NCI-H1436 treated with DMSO at 0.1 percent for 48 hours (cell line): ENCODE measurements at places on chromosomes 16 and 17.

GRCh38 chr17:63693411-63694113 lies 6.4 kb downstream of the LIMD2 start:
- DNase-seq, result no peak

- no peak for DNase-seq
Measured at GRCh38 chr17:73566905-73567782, 77.1 kb downstream of the SDK2 start.

GRCh38 chr16:54511222-54511731 lies 224.7 kb upstream of the IRX3 start:
- no peak for DNase-seq

DNA sequence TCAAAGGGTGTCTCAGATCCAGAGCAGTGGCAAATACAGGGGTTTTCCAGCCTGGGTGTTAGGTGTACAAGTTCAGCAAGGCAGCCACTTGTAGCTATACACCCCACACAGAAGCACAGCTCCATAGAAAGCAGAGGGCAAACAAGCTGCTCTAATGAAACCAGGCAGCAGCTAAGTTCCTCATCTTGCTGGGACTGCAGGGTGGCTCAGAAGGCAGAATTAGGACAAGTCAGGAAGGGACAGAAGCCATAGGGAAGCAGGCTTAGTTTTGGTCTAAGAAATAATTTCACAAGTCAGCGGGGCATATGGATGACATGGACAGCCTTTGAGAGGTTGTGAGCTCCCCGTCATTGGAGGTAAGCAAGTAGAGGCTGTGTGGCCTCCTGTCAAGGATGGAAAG lies 23.7 kb downstream of the CNGB1 start:
- DNase-seq, result no peak

GRCh38 chr17:30220414-30220813 lies 15.1 kb downstream of the SLC6A4 start:
- DNase-seq, result no peak

GRCh38 chr17:62892061-62892675 lies 73.9 kb upstream of the TANC2 start:
- DNase-seq, result no peak

DNA sequence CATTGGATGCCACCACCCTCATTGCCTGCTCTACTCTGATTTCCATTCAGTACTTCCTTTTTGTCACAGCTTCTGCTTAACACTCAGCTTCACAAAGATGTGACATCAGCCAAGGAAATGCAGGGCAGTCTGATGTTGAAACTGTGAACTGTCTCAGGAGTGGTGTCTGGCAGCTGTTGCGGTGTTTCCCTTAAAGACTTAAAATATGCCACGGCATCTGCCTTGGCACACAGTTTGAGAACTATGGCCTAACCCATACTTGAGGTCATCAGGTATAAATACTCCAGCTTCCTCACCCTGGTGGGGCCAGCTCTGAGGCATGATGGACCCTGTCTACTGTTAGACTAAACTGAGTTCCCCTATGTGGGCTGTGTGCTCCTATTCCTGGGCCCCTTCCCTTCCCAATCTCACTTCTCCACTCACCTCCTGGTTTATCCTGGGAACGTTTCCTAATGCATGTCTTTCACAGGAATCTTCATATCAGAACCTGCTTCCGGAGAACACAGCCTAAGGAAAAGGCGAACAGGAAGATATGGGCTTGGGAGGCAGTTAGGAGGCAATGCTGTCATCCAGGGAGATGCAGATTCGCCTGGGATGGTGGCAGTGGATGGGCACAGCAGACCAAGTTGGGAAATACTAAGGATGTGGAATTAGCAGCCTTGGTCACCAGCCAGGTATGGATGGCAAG lies 96.5 kb downstream of the WSCD1 start:
- no peak for DNase-seq

DNA sequence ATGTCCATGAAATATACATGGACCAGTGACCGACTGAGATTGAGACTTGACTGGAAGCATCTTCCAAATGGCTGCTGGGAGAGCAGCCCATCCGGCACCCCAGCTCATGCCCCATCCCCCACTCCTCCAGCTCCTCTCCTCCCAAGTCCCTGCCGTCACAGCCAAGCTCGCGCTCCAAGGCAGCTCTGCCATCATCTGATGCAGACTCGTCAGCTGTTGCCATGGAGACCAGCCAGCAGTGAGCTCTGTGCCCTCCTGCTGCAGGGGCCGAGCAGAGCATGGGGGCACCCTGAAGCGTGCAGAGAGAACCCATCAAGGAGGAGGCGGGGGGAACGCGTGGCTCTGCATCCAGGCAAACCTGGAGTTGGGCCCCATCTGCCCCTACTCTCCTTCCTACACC lies 74.5 kb upstream of the TNRC6C start:
- DNase-seq, result peak; percentile 77

- DNase-seq, result no peak
Measured at GRCh38 chr16:16120044-16120381, 103.3 kb downstream of the ABCC6 start.

DNA sequence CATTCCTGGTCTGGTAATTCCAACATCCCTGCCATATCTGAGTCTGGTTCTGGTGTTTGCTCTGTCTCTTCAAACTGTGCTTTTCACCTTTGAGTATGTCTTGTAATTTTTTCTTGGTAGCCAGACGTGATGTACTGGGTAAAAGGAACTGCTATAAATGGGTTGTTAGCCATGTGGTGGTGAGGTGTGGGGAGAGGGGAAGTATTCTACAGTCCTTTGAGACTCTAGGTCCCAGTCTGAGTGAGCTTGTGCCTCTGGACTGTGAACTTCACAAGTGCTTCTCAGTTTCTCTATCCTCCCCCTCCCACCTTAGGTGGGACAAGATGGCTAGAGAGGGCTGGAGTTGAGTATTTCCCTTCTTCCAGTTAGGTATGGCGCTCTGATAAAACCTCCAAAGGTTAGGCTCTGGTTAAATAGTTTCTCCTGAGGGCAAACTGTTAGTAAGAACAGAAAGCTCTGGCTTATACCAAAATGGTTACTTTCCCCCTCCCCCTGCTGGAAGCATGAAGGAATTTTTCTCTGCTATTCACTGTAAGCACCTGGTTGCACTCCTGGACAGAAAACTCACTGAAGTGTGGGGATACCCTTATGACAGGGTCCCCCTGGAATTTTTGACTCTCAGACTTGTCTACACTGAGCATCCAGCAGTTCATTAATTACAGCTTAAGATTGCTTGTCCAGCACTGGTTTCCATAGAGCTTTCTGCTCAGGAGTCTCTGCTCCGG lies 87.8 kb downstream of the MARCHF10 start:
- no peak for DNase-seq

DNA sequence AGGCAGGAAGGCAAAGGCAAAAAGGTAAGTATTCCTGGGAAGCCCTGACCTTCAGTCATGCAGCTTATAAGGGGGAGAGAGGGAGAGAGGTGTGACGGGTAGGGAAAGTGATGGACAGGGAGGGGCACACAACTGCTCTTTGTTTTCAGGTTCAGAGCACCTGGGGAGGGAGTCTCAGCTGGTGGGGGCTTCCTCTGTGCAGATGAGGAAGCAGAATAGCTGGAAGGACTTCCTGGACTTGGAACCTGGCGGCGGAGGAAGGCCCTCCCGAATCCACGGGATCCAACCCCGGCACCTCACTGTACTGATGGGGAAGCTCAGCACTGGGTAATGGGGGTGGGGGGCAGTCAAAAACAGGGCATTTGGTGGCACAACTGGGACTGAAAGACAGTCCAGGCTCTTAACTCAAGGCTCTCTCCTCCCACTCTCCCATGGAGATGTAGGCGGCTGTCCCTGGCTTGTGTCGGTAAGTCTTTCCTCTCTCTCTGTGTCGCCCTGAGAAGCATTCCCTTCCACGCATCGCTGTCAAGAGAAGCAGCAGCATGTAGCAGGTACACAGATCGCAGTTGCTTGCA lies 11.9 kb upstream of the PITPNM3 start:
- no peak for DNase-seq

GRCh38 chr17:63841350-63842172 lies 924 bp downstream of the SMARCD2 start:
- no peak for DNase-seq

- DNase-seq, result no peak
Measured at GRCh38 chr17:50279181-50279526, 4.9 kb downstream of the TMEM92 start.

DNA sequence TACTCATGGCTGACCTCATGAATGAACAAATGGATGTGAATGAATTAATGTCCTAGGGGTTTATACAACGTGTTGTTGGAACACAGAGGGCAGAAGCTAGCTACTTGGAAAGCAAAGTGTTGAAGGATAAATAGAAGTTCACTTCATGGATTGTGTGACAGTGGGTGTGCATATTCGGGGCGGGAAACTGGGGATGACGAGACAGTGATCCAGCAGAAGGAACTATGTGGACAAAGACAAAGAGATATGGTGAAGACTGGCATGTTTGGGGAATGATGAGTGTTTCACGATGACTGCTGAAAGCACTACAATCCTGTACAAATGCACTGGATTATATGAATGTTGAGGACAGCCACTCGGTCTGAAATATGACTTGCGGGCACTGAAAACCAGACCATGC lies 250.5 kb upstream of the C16orf82 start:
- DNase-seq, result no peak

GRCh38 chr16:83772806-83773205 lies 35.0 kb upstream of the HSBP1 start:
- DNase-seq, result no peak

DNA sequence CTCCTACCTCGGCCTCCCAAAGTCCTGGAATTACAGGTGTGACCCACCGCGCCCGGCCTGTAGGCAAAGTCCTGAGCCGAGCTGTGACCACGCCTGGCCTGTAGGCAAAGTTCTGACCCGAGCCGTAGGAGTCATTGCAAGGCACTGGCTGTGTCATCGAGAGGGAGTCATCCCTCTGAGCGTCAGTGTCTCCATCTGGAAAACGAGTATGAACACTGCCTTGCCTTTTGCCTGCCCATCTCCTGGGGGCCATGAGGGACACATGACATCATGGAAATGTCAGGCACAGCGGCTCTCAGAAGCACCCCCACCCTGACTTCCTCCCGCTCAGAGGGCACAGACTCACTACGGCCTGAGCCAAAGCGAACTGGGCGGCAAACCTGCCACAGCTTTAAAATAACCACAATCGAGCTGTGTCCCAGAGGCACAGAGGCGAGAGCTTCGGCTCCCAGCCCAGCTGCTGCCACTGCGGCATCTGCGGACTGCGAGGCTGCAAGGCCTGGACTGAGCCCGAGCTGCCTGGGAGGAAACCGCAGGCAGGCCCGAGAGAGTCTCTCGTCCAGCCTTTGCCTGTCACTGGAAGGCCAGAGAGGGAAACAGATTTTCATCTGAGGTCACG lies 50.8 kb downstream of the RPH3AL start:
- DNase-seq, result no peak

GRCh38 chr17:2510559-2510958 lies 1.1 kb downstream of the METTL16 start:
- no peak for DNase-seq

DNA sequence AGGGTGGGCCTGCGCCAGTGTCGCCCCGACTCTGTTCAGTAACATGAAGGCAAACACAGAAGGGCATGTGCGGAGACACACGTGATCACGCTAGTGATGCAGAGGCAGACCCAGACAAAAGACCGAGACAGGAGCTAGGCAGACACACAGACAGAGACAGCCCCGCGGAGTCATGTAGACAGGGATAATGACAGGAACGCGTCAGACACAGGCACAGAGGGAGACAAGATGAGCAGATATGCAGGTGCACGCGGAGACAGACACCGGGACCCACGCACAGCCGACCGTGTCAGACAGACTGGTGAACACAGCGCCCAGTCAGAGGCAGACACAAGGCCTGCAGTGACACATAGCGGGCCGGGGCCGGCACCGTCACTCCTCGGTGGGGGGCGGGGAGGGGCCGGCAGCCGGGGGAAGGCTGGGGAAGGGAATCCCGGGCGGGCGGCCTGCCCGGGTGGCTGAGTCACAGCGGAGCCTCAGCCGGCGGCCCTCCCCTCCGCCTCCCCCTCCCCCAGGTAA lies 7.4 kb downstream of the KDM6B start:
- DNase-seq, result no peak

DNA sequence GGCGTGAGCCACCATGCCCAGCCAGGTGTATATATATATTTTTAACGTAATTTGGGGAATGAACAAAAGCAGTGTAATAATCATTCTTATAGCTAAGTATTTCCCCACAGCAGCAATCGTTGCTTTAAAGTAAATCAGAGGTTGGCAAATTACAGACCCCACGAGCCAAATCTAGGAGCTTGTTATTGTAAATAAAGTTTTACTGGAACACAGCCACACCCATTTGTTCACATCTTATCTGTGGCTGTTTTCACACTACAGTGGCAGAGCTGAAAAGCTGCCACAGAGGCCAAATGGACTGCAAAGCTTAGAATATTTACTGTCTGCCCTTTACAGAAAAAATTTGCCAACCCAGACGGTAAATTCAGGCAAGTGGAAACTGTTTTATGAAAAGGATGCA lies 50.8 kb downstream of the RAB11FIP4 start:
- DNase-seq, result no peak

GRCh38 chr16:66840883-66841282 lies 3.3 kb upstream of the CA7 start:
- no peak for DNase-seq

DNA sequence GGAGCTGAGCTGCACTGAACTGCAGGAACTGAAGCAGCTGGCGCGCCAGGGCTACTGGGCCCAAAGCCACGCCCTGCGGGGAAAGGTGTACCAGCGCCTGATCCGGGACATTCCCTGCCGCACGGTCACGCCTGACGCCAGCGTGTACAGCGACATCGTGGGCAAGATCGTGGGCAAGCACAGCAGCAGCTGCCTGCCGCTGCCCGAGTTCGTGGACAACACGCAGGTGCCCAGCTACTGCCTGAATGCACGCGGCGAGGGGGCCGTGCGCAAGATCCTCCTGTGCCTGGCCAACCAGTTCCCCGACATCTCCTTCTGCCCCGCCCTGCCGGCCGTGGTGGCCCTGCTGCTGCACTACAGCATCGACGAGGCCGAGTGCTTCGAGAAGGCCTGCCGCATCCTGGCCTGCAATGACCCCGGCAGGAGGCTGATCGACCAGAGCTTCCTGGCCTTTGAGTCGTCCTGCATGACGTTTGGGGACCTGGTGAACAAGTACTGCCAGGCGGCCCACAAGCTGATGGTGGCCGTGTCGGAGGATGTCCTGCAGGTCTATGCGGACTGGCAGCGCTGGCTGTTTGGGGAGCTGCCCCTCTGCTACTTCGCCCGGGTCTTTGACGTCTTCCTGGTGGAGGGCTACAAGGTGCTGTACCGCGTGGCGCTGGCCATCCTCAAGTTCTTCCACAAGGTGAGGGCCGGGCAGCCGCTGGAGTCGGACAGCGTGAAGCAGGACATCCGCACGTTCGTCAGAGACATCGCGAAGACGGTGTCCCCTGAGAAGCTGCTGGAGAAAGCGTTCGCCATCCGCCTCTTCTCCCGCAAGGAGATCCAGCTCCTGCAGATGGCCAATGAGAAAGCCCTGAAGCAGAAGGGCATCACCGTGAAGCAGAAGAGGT lies 17.3 kb upstream of the ATP6V0C start:
- DNase-seq, result no peak

- no peak for DNase-seq
Measured at GRCh38 chr17:77821114-77821513, 137.4 kb upstream of the TNRC6C start.

DNA sequence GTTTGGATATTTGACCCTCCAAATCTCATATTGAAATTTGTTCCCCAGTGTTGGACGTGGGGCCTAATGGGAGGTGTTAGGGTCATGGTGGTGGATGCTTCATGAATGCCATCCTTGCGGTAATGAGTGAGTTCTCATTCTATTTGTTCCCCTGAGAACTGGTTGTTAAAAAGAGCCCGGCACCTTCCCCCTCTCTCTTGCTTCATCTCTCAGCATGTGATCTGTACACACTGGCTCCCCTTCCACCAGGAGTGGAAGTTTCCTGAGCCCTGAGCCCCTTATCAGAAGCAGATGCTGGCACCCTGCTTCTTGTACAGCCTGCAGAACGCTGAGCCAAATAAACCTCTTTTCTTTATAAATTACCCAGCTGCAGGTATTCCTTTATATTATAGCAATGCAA lies 25.6 kb downstream of the PIK3R6 start:
- DNase-seq, result no peak
